ENCODE measurements at places on chromosomes 3 and 15.

GRCh38 chr3:55576621-55577388, 89.7 kb upstream of the WNT5A start:
- DNase-seq: no peak

GRCh38 chr3:162441716-162442115, 945.1 kb downstream of the OTOL1 start:
- no peak for DNase-seq

DNA sequence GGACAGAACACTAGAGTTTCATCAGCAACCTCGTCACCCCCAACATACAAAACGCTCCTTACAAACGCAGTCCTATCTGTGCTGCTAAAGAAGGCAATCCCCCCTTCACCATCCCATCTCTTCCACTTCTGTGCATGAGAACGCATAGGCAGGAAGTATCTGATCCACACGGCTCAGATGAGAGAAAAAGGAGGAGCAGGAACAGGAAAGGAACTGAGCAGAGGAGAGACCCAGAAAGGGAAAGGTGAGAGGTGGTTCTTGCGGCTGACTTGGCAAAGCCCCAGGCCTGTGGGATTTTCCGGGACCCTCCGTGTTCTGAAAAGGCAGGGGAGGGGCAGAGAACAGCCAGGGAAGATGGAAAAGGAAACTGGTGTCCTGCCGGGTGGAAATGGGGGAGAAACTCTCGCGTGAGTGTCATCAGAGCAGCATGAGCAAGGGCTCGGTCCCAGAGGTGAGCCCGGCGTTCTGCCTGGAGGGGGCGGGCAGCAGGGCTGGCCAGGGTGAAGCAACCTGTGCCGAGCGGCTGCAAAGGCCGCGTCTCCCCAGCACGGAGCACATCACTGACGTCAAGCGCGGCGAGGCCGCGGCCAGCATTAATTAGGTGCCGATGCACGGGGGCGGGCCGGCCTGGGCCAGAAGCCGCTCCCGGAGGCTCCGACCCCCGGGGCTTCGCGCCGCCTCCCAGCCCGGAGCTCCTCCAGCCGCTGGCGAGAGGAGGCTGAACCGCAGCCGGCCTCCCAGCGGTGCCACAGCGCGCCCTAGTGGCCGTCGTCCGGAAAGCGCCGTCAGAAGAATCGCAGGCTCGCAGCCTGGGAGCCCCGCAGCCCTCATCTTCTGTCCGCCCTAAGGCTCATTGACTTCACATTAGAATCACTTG, 35.8 kb downstream of the CPN2 start:
- DNase-seq: peak; percentile 95

GRCh38 chr3:13121553-13122001, 48.3 kb upstream of the IQSEC1 start:
- no peak for DNase-seq

- no peak for DNase-seq
Measured at GRCh38 chr3:71456156-71456555, 127.4 kb downstream of the FOXP1 start.

- DNase-seq: no peak
Measured at GRCh38 chr3:174159604-174160003, 699.5 kb upstream of the NAALADL2 start.

DNA sequence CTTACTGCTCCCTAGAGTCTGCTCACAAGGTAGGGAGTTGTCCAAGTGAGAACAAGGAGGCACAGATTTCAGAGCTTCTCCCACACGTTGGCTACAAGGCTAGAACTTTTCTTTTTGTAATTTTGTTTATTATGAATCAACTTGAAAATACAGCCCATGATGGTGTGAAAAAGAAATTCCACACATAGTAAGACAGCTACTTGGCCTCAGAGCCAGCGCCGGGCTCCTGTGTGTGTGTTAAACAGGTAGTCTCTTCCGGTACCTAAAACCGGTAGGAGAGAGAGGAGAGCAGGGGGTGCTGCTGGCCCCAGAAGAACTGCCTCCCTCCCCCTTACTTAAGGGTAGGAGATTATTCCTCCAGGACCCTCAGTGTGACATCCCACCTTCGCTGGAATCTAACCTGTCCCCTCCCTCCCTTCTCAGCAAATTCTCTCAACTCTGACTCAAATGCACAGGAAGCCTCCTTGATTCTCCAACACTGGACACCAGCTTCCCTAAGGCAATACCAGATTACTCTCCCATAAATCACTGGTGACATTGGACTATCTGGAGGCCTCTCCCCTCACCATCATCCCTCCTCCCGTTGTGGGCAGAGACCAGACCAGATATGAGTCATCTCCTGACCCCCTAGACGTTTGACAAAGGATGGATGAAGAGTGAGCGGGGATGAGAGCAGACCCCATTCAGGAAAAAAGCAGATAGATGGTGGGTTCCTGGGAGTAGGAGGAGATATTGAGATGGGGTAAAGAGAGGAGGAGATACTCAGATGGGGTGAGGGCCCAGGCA, 4.5 kb upstream of the IP6K1 start:
- no peak for DNase-seq
